NCI-H2107 (cell line): ENCODE measurements at places on chromosomes 11 and 22.

DNA sequence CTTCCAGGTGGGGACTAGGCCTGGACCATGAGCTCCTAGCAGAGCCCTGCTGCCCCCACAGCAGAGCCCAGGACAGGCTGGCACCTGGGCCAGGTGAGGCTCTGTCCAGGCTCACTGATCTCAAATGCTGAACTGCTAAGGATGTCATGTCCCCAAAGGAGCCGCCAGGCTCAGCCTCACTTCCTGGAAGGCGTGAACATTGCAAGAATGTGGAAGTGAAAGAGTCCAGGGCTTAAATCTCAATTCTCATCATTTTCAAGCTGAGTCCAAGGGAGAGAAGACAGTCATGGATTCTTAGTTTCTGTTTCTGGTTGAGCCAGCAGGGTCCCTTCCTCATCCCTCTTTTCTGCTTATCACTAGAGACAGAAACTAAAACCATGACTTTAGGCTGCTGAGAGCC is 5.0 kb downstream of the ASCL2 start:
- no peak for DNase-seq

GRCh38 chr11:59654893-59655292 is 13.9 kb downstream of the PATL1 start:
- no peak for DNase-seq

DNA sequence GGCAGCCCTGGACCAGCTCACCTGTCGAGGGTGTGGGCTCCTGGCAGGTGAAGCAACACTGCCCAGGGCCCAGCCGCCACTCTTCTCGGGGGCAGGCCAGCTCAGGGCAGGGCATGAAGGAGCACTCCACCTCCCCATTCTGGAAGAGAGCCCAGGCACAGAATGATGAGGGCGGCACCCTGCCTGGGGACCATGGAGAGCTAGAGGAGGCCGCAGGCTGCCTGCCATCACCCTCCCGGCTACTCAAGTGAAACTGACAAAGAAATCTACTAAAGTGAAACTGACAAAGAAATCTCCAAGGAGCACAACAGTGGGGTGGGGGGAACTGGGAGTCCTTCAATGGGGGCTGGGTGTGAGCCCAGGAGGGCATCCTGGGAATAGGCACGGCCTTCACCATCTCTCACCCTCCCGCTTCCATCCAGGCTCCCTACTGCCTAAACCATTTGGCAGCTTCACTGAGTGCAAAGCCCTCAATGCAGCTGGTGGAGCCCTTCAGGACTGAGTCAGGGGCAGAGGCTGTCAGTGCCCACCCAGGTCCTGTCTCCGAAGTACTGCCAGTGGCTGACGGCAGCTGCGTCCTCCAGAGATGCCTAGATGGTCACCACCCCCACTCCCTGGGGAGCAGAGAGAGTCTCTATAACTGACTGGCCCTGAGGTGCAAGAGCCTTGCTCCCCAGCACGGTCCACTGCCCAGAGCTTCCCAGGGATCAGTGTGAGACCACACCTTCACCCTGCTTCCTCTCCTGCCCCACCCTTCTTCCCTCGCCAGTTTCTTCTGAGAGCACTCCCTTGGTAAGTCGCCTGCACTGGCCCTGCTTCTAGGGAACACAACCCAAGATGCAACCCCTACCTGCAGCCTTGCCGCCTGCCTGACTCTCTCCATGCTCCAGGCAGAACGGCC is 21.7 kb downstream of the VWCE start:
- DNase-seq: no peak

- no peak for DNase-seq
Observed at GRCh38 chr11:80726236-80726635, 1285.4 kb upstream of the TENM4 start.

GRCh38 chr11:100785148-100785983 is 98.3 kb downstream of the ARHGAP42 start:
- DNase-seq: no peak

GRCh38 chr22:42418811-42419242 is 13.4 kb downstream of the NFAM1 start:
- no peak for DNase-seq

- no peak for DNase-seq
Observed at GRCh38 chr11:17014833-17015626, 816 bp upstream of the PLEKHA7 start.

DNA sequence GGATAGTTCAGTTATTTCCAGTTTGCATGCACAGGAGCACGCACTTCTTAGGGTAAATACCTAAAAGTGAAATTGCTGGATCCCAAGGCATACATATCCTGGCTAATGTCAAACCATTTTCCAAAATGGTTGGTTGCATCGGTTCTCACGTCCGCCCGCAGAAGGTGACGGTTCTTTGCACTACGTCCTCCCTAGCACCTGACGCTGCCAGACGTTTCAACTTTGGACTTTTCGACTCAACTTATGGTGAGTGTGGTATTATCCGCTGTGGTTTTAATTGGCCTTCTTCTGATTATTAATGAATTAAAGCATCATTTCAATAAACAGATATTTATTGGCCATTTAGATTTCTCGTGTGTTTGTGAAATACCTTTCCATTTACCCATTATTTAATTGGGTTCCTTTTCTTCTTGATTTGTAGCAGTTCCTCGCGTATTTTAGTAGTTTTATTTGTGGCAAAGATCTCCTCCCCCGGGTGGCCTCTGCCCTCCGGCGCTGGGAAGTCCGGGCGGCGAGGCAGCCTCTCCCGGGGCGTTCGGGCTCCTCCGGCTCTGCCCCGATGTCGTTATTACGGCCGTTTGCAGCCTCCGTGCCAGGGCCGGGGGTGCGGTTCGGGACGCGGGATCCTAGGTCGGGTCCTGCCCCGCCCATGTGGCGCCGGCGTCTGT is at the start of gene JHY:
Gene JHY, plus strand, starts transcription at position 571 of the 668 bp plus-strand sequence. CDS start 3,091 bp downstream, outside the sequence.
- DNase-seq: no peak

DNA sequence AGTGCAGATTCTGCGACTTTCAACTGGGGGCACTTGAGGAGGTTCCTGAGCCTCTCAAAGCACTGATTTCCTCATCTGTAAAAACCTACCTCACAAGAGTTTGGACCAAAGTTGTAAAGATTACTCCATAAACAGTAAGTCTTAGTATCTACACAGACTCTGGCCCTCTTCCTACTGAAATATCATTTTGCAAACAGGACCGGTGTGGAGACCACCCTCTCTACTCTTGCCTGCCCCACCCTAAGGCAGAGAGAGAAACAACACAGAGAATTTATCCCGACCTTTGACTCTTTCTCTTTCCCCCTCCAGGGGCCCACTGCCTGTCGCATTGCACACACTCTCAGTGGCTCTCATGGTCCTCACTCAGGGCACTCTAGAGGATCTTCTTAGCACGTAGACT is 117.9 kb upstream of the LDLRAD3 start:
- DNase-seq: no peak

DNA sequence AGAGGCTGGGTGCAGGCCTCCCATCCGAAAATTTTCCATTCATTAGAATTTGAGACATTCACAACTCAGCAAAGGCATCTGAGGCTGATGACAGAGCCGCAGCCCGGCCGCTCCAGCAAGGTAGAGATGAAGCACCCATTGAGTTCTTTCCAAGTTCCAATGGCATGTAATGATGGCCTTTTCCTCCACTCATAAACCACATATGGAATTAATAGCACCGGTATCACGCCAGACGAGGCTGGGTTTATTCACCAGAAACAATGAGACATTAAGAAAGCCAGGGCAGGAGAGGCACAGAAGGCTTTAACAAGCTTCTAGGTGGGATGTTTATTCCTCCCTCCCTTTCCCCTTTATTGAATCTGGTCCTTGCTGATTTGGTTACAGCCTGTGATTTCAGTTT is 534.4 kb downstream of the MN1 start:
- DNase-seq: no peak

- no peak for DNase-seq
Observed at GRCh38 chr11:2898366-2899079, 12.9 kb upstream of the CDKN1C start.

GRCh38 chr11:68010090-68011041 is at the start of gene ALDH3B1:
Gene ALDH3B1, plus strand, starts transcription at chr11:68010327. Its CDS starts 4,971 bp downstream, at chr11:68015298.
- no peak for DNase-seq

- DNase-seq: no peak
Observed at GRCh38 chr11:64057890-64058289, 22.2 kb downstream of the FLRT1 start.

DNA sequence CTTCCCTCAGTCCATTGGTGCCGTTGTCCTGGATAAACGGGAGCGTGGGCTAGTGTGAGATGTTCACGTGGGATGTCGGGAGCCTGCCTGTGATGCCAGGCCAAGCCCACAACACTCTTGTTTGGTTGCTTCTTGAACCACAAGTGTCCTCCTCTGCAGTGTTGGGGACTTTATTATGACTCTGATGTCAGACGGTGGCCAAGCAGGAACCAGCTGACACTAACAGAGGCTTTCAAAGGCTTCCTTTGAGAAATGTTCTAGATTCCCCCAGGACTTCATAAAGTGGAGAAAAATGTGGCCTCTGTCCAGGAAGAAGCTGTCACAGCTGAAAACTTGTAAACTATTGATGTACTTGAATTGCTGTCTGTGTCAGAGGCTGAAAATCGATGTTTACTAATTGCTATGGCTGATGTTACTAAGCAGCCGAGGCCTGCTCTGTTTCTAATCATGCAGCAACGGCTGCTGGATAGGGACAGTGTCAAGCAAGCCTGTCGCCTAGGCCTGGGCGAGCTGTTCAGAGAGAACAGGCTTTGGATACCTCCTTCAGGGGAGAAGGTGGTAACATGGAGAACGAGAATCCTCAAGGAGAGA is 131.7 kb downstream of the TBC1D22A start:
- DNase-seq: no peak

DNA sequence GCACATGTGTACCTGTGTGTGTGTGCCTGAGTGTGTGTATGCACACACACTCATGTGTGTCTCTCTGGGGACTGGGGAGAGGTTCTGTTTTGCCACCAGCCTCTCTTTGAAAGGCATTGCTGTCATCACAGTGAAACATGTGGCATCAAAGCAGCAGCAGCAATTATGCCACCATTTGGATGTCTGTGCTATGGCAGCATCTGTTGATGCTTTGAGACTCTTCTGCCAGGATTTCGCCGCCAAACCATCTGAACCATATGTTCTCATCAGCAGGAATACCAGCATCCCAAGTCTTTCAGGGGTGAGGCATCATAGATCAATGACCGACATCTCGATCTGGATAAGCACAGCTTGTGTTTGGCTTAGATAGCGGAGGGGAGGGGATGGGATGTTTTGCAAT is 168.6 kb downstream of the FAT3 start:
- DNase-seq: no peak
